Effector memory CD4-positive, alpha-beta T cell (primary cell): ENCODE measurements at places on chromosomes 2 and 18.

DNA sequence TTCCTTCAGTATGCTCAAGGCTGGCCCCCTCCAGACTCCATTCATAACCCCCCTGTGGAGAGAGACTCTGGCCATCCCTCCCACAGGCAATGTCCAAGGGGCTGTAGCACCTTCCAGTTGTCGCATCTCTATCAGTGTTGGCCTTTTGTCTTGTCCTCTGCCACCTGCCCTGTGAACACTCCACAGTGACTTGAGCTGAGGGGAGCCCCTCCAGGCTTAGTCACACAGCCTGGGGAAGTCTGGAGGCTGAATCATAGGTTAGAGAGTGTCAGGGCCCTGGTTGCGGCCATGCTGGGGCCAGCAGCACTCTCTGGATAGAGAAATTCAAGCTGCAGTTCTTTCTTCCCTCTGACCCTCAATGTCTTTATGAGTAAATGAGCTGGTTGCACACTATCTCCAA is 64.7 kb downstream of the GYPC start:
- no peak for DNase-seq

DNA sequence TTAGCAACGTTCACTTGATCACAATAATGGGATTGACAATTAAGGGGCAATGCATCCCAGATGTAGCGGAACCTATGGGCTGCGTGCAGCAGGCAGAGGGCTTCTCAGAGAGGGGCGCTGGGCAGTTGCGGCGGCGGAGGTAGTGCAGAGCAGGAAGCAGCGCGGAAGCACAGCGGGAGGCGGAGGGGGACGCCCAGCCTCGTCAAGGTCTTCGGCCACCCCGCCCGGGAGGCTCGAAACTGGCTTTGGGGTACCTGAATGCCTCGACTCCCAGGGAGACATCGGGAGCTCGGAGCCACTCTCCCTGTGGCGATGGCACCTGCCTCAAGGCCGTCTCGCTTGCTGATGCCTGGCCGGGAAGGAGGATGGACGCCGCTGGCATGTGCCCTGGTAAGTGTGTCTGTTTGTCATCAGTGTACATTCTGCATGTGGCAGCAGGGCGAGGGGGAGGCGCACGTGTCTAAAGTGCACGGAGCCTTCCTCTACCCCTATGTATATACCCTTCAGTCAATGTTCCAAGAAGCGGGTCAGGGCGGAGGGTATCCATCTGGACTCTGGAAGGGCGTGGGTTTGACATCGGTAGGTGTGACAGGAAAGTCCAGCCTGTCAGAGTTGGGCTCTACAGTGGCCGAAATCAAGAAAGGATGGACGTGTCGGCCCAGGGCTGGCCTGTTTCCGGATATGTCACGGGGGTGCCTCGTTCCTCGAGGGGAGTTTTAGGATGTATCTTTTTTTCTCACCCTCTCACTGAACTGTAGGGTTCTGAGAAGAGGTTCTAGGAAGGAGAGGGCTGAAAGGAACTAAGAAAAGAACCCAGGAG is 7.5 kb upstream of the SP9 start:
- no peak for DNase-seq

DNA sequence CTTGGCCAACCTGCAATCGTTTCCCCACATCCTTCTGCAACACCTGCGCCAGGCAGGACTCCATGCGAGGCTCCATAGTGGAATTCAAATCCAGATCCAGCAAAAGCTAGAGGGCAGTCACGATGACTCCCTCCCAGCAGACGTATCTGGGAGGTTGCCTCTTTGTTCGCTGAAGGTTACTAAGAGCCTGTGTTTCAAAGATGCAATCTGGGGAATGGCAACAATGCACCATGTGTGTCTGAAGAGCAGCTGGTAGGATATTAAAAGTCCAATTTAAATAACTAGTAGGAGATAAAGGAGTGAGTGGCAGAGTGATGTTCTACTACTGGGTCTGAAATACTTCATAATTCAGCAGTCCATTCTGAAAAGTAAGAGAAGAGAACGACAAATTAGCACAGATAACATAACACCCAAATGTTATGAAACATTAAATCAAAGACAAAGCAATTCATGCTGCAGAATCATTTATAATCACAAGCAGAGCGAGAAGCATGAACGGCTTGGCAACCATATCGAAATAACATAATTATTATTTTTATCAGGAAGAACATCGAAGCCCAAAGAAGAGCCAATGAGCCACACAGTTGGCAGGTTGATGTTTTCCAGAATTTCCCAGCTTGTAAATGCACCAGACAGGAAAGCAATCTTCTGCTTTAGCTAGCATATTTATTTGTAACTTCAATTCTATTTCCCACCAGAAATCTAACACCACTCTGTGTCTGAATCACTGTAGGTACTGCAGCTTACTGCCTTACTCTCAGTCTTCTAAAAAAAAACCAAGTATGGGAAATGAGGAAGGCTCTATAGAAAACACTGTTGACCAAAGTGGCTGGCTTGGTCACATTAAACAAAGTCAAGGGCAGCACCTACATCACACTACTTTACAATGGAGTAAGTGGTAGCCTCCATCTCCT is 43.2 kb downstream of the CLASP1 start:
- DNase-seq: no peak

DNA sequence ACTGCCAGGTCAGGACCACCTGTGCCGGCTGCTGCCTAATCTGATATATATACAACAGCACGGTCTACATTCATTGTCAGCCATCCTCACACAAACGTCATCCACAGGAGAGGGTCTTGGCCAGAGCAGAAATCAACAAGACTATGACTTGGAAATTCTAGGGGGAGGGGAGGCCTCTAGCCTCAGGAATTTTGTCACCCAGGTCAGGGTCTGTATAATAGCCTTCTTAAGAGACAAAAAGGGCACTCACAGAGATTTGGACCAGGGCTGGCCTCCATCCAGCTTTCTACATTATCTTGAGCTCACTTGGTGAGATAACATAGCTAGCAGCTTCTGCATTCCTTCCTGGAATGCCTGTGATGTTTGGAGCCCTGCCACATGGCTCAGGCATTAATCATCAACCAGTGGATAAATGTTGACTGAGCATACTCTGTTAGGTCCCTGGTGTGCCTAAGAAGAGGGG is 50.4 kb upstream of the CTIF start:
- DNase-seq: no peak

DNA sequence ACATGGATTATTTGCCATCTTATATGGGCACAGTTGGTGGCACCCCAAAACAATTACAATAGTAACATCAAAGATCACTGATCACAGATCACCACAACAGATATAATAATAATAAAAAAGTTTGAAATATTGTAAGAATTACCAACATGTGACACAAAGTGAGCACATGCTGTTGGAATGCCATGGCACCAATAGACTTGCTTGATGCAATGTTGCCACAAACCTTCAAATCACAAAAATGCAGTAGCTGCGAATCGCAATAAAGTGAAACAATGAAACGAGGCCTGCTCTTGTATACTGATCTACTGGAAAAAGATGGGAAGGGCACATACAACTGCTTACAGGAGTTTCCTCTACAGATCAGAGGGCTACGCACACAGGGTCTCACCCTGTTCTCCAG is 32.2 kb upstream of the AMMECR1L start:
- DNase-seq: no peak

- no peak for DNase-seq
Observed at GRCh38 chr2:120174963-120175581, 48.1 kb downstream of the TMEM185B start.
